ENCODE measurements at places on chromosomes 5 and 9.

GRCh38 chr5:67435032-67435431, 238.4 kb upstream of the CD180 start:
- no peak for DNase-seq

- no peak for DNase-seq
Measured at GRCh38 chr9:18473652-18474279, at the start of gene ADAMTSL1. Gene ADAMTSL1, plus strand, starts transcription at chr9:18474153. Its CDS starts 80 bp downstream, at chr9:18474233.

DNA sequence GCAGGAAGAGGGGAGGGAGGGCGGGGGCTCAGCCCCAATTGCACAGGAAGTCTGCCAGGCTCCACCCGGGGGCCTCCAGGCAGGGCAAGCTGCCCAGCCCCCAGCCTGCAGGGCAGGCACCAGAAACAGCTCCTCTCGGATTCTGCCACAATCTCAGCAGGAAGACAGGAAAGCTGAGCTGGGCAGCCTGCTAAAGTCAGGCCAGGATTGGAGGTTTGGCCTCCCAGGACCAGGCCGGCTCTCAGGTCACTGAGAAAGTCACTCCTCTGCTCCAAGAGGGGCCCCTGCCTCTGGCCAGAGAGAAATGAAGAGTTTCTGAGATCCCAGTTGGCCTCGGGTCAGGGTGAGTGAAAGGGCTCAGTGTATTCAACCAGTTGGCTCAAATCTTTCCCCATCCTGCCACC, 54.6 kb upstream of the STXBP1 start:
- no peak for DNase-seq

GRCh38 chr5:152542741-152543140, 137.7 kb upstream of the NMUR2 start:
- no peak for DNase-seq

DNA sequence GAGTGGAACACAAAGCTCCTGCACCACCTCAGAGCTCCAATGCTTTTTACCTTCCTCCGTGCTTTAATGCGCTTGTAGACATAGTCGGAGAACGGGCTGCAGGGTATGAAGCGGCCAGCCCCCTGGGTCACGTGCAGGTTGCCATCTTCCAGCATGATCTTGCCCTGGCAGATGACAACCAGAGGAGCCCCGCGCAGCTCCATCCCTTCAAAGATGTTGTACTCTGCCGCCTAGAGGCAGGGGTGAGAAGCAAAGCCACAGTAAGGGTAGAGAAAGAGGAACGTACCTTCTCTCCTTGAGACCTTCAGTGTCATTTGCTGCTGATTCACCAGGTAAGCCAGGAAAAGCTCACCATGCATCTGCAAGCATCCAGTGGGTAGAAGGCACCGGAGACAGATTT, 112.3 kb downstream of the DPYSL3 start:
- no peak for DNase-seq

DNA sequence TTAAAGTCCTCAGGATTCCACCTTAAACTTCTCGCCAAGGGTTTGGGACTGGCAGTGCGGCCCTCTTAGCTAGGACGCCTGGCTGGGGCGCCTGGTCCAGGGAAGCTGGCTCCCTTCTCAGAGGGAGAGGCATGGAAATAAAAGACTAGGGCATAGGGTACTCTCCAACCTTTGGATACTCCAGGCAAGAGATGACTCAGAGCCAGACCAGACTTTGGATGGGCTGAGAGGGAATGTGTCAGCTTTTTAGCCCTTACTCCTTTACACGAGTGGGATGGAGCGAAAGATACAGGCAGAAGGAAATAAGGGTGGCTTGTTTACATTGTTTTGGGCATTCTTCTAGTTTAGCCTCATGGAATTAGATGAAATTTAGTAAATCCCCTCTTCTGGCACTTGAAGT, 48.2 kb downstream of the IL31RA start:
- no peak for DNase-seq

DNA sequence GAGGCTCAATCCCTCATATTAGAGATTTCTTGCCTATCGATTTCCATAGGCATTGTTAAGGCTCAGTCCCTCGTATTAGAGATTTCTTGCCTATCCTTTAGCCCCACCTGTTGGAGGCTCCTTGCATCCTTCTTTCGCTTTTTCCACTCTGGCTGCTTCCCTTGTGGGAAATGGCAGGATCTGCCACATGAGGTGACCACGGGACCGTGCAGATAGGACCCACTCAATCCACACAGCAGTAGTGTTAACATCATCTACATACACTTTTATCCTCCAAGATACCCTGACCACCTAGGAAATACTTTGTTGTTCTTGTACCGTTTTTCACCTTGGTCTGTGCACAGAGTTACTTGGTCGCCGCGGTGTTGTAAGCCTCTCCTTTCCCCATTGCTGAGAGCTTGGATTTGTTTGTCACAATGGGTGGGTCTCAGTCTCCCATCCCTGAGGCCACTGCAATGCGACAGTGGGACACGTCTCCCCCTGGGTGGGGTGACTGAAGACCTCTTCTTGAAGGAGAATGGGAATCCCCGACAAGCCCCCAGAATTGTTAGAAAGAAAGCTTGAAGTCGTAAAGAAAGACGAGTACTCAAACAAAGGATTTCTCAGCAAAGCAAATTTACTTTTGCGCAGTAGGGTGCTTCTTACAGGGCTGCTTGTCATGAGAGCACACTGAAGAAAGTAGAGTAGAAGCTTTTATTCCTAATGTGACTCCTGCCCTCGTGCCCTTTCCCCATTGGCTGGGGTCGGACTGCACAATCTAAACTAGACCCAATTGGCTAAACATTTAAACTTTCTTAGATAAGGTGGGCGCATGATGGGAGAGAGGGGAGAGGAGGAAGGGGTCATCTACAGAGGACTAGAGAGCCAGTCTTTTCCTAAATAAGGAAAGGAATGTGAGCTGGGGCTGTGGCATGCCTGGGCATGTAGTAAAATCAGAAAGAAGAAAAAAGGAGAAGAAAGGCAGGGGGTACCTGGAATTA, 19.8 kb downstream of the IFT74 start:
- DNase-seq = no peak

GRCh38 chr9:125126019-125126746, 17.1 kb downstream of the SCAI start:
- peak; percentile 31 for DNase-seq

GRCh38 chr5:93188876-93189485, 392.0 kb downstream of the NR2F1-AS1 start:
- no peak for DNase-seq

GRCh38 chr5:163564321-163564938, 59.0 kb downstream of the MAT2B start:
- DNase-seq = peak; percentile 30

- no peak for DNase-seq
Measured at GRCh38 chr5:113491022-113491421, 2.8 kb upstream of the MCC start.

DNA sequence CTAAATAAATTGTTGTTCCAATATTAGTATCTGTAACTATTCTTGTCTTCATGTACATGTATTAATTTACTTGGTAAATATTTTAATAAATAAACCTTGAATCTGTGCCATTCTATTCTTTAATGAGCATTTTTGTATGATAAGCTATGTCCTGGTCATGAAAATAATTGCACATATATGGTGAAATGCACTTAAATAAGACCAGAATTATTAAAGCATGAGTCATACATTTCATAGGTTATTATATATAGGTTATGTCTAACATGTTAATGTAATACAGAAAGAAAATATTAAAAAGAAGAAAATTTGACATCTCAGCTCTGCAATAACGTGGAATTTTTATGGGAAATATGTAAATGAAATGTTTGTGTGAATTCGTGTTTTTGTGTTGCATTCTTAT, 1168.1 kb downstream of the TAF11L14 start:
- no peak for DNase-seq

DNA sequence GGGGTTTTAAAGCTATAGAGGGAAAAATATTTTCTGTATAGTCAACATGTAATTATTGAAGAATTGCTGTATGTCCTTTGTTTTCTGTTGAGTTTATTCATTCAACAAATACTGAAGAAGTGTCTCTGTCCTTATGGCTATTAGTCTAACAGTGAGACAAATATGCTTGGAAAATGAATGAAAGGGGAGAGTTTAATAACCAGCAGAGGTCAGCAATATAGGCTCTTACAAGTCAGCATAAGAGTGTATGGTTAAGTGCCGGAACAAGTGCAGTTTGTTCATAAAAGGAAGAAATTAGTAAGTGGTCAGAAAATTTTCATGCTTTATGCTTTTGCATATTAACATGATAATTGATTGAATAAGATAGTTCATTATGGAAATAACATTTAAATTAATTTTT, 3.6 kb downstream of the SCAMP1 start:
- DNase-seq = no peak

DNA sequence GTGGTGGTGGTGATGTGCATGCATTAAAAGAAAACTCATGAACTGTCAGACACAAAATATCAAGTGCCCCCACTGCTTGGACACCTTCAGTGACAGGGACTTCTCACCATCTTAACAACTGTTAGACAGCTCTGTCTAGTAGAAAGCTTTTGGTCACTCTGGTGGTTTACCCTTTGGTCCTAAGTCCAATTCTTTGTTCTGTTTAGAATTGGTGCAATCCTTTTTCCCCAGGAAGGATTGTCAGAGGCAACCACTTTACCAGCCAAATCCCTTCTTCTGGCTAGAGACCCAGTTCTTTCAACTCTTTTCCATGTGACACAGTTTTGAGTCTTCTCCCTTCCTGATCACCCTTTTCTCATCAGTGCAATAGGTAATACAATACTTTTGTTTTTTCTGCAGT, 140.2 kb downstream of the SEC61B start:
- DNase-seq = no peak

Data from stimulated activated CD4-positive, alpha-beta T cell treated with anti-CD3 and anti-CD28 coated beads, Interleukin-15, amount 100 ng/mL, for 1 hour (primary cell).